ENCODE measurements at places on chromosomes 6 and 20.

GRCh38 chr6:4010048-4010447, 68.9 kb downstream of the FAM217A start:
- DNase-seq, result no peak

DNA sequence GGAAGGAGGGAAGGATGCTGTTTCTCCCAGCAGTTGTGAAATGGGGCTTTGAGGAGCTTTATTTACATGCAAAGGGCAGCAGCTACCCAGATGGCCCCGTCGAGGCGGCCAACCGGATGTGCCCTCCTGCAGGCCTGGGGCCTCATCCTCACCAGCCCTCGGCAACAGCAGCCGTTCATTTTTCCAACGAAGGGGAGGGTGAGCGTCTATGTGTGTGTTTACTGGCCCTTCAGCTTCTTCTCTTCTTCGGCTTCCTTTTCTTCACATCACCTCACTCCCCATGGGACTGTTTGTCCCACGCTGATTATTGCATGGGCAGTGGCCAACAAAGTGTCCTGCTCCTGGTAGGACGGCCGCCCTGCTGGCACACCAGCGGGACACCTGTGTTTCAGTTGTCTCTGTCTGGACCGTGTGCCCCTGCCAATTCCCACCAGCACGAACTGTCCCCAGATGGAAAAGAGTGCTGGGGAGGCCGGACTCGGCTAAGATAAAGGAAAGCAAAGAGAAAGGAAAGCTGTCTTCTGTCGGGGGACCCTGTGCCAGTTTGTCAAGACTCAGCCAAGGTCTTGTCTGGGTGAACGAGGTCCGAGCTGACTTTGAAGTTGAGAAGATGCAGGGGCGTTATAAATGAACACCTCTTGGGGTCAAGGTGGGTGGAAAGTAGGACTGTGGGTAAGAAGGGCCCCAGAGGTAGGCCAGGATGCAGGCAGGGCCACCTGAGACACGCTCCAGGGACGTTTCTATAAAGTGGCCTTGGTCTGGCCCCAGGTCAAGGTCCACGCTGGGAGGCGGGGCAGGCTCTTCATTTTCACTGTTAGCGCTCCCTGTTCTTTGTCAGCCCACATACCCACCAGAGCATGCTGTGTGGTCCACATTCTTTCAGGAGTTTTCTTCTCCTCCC, 57.0 kb downstream of the FAM50B start:
- no peak for DNase-seq

GRCh38 chr6:22059126-22059525, 237.7 kb downstream of the PRL start:
- no peak for DNase-seq

DNA sequence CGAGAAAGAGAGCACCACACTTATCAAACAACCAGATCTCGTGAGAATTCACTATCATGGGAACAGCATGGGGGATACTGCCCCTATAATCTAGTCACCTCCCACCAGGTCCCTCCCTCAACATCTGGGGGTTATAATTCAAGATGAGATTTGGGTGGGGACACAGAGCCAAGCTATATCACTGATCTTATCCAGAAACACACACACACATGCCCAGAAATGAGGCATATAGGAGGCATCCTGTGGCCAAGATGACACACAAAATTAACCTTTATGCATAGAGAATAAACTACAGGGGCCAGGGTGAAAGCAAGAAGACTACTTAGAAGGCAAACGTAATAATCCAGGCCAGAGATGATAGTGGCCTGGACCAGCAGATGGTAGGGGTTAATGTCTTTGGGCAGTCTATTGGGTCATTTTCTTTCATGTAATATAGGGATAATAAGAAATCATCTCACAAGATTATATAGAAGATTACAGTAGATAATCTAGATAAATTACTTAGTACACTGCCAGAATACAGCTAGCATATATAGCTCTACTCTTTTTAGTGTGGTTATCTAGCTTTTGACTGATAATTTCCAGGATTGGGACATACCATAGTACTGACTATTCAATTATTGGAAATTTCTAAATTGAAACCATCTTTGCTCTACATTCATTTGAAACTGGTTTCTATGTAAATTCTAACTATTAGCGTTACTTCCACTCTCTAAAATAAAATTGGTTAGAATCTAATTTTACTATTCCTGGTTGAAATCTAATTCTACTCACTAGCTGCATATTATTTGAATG, 20.0 kb downstream of the RNF144B start:
- no peak for DNase-seq

GRCh38 chr6:38646166-38646878, 6.6 kb upstream of the BTBD9 start:
- peak; percentile 96 for DNase-seq

DNA sequence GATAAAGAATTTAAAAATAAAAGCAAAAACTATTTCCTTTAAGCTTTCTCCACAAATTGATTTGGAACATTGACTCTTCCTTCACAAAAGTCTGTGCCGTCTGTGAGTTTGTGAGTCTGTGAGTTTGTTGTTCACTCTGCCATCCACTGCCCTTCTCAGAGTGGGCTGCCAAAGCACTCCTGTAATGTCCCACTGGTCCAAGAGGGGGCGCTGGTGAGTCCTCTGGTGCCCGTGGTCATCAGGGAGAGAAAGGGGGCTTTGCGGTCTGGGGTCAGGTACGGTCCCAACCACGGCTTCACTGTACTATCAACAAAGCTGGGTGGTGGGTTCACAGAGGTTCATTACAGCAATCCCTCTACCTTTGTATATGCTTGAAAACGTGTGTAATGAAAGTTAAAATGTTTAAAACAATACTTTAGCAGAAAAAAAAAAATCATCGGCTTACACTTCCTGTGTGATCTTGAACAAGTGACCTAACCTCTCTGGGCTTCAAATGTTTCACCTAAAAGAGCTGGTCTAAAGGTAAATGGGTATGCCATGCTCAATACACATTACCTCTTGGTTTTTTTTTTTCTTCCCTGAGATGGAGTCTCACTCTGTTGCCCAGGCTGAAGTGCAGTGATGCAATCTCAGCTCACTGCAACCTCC, 5.6 kb upstream of the ANKRD60 start:
- no peak for DNase-seq

DNA sequence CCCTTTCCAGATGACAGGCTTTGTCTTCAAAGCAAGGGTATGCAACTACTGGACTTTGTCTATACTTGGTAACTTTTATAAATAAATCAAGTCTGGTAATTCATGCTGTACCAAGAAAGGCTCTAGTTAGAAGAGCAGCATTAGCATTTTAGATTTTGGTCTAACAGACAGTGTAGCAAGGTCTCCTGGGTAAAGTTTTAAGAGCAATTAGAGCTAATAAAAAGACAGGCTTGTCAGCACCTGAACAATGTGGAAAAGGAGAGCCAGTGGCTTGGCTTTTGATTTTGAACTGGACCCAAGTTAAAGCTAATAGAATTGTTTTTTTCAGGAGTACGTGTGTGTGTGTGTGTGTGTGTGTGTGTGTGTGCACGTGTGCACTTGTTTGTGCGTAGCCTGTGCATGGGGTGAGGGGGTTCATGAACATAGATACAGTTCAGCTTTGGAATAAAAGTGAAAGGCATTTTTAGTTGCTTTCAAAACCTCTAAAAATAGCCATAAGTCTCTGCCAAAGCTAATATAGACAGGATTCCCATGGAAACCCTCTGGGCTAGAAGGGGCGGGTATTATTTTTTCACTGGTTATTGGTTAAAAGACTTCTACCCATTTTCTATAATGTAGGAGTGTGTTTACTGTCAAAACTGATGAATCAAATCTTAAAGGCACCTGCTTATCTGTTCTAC, 138.4 kb downstream of the KCNQ5 start:
- DNase-seq, result no peak

DNA sequence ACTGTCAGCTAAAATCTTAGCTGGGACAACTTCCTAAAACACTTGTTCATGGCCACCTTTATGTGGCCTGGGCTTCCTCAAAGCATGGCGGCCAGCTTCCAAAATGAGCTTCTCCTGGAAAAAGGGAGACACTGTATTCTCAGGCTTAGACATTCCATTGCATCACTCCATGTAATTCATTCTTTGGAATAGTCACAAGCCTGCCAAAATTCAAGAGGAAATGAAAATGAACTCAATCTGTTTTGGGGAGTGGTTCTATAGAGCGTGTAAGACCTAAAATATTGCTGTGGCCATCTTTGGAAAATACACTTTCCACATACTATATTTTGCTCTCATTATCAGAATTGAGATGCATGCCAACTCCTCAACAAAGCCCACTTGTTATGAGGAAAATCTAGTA, 687.0 kb downstream of the KIF16B start:
- no peak for DNase-seq

- peak; percentile 47 for DNase-seq
Measured at GRCh38 chr20:51084593-51085377, 61.9 kb upstream of the KCNG1 start.

- DNase-seq, result peak; percentile 84
Measured at GRCh38 chr20:62646851-62647520, 4.7 kb downstream of the SLCO4A1 start.

DNA sequence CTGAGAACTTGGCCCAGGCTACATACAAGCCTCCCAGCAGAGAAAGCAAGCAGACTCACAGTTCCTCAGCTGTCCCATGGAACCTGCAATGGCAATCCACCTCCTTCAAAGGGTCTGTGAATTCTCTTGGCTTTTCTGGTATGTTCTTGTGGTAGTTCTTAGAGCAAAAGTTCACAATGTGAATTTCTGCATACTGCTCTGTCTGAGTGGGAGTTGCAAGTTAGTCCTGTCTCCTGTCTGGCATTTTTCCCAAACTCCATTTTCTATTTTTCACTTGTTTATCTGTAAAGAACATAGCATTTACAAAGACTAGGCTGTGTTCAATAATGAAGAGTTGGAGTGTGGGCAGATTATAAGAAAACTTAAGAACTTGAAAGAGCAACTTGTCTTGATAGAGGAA, 269.9 kb downstream of the BCKDHB start:
- no peak for DNase-seq

DNA sequence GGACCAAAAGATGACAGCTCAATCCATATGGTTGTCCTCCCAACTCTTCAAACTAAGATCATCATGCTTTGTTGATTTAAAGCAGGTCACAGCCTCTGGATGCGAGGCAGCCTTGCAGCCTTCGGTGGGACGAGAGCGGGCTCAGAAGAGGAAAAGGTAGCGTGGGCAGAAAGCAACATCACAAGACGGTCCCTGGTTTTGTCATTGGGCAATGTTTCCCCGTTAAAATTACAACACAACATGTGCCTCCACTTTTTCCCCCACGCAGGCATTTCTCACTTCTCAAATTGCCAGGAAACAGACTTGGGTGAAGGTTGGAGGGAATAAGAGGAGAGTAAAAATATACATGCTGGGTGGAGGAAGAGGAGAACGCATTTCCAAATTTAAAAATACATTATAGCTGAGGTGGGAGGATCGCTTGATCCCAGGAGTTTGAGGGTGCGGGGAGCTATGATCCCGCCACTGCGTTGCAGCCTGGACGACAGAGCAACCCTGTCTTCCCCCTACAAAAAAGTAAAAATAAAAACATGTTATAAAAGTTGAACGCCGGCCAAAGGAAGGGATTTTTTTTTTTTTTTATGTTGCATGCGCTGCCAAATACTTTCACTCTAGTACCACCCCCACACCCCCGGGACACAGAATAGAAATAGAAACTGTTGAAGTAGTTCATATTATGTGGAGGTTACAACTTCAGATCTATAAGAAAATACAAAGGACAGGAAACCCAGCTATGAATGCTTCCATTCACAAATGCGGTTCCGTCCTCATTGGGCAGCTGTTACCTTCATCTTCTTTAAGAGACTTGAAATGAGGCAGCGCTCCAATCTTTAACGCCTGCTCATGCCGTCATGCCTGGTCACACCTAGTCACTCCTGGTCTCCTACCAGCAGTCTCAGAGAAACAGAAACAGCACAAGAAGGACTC, 13.9 kb upstream of the NAA20 start:
- no peak for DNase-seq

- no peak for DNase-seq
Measured at GRCh38 chr6:113809826-113810225, 47.3 kb upstream of the MARCKS start.

GRCh38 chr6:72286911-72287311, 335.0 kb upstream of the KCNQ5 start:
- DNase-seq, result no peak

GRCh38 chr6:125258651-125259353, 43.0 kb downstream of the HDDC2 start:
- DNase-seq, result no peak

DNA sequence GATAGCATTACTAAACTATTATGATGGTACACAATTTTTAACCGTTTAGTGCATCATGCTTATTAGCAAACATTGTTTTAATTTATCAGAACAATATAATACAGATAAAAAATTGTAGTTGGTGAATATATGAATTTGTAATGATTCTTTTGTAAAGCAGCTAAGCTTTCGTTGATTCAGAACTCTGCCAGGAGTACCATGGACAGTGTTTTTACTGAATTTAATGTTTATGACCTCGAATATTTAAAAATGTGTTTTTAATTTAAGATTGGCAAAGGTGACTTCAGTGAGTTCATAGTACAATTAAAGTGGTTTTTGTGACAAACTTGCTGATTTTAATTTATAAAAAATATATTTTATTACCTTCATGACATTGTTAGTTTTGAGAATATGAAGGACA, 10.0 kb downstream of the AFDN start:
- no peak for DNase-seq

GRCh38 chr6:148392671-148393070, 50.0 kb downstream of the SASH1 start:
- no peak for DNase-seq

DNA sequence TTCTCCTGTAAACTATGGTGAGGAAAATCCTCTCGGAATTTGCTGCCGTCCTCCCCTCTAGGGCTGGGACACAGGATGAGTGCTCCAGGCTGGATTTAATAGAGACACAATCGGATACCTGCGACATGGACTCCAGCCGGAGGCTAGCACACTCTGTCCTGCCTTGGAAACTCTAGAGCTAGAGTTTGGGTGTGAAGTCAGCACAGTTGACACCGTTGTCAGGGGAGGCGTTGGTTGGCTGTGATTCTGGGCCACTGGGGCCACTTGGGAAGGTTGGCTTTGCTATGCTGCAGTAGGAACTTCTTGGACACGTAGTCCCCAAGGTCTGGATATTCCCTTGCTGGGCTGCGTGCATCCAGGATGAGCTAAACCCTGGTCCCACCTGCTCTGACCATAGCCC, 169.4 kb downstream of the NRN1 start:
- DNase-seq, result no peak

DNA sequence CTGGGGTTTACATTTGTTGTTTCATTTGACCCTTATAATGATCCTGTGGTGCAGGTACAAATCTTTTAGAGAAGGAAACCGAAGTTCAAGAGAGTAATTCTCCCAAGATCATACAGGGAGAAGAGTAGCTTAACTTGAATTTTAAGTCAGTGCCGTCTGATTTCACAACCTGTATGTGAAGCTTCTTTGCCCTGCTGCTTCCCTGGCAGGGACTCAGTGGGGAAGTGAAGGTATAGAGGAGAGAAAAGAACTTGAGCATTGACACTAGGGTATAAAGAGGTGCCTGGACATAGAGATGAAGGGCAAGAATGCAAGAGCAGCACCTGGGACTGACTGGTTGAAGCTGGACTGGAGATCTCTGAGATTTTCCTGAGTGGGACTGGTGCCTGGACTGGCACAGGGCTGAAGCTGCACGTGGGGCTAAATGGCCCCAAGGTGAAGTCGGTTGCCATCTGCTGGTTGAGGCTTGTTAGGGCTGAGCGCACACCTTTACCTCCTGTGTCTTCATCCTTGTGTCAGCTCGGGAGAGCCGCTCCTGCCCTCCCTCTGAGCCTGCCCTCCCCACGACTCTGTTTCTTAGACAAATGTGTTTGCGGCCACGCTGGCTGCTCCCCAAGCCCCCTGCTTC, 41.8 kb downstream of the FARS2 start:
- DNase-seq, result no peak

- no peak for DNase-seq
Measured at GRCh38 chr6:25952535-25952934, 10.1 kb upstream of the TRIM38 start.

Measured in NCI-H526 treated with DMSO at 0.1 percent for 48 hours (cell line).